Stimulated activated CD8-positive, alpha-beta memory T cell treated with anti-CD3 and anti-CD28 coated beads, Interleukin-7, amount 100 ng/mL, for 1 hour (primary cell): ENCODE measurements at places on chromosomes 5 and 9.

- DNase-seq = no peak
These were observed 6.3 kb downstream of the EDIL3 start for GRCh38 chr5:84378420-84378819.

DNA sequence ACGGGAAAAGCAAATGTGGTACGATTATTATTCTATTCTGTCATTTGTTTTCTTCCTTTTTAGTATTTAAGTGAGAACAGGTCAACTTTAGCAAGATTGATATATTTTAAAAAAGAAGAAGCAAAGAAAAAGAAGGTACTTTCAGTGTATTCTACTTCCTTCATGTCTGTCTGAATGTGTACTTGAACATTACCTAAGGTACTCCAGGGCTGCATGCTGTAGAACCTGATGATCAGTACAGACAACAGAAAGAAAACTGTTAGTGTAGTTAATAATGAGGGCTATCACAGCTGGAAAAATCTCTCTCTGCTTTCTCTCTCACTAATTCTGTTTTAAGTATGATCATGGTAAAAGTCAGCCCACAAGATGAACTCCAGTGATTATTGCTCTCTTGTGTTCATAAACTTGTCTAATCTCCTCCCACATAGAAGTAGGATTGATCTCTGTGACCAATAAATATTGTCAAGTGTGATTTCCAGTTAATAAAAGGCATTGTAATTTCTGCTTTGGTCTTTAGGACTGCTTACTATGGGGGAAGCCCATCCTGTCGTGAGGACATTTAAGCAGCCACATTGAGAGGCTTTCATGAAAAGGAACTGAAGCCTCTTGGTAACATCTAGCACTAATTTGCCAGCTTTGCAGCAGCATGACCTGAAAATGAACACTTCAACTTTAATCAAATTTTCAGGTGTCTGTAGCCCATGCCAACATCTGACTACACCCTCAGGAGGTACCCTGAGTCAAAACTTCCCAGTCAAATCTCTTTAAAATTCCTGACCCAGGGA is 864.0 kb upstream of the ACO1 start:
- no peak for DNase-seq

GRCh38 chr9:128242828-128243214 is 33.0 kb downstream of the GOLGA2 start:
- no peak for DNase-seq

DNA sequence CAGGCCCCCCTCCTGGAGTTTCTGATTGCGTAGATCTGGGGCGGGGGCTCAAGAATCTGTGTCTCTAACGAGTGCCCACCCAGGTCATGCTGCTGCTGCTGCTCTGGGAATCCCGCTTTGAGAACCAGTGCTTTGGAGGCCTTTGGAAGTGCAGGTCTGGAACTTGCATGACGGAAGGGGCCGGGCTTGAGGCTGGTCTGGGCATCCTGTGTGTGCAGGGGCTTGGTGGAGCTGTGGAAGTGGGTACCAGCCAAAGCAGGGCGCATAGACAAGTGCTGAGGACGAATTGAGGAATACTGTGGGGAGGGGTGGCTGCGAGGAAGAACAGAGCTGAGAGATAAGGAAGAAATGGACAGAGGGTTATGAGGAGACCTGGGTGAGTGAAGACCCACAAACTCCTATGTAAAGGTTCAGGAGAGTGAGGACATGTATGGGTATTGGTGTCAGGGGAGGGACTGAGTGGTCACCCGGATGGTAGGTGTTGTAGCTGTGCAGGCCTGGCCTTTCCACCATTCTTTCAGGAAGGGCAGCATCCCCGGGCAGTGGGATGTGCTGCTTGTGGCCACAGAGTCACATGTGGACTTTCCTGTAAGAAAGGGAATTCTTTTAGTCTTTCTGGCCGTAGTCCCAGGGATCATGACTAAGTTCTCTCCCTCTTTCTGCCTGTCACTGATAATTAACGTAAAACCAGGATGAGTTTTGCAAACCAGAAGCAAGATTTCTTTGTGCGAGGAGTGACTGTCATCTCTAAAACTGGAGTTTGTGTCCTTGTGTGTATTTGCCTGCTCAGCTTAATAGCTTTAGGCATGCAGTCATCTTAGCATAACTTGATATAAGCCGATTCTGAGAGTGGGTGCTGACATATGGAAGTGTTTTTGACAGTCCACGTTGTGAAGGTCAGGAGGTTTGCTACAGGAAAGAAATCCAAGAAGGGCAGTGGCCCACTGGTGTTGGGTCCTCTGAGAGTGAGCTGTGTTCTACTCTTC is 43.3 kb upstream of the TJP2 start:
- DNase-seq = no peak

- peak; percentile 27 for DNase-seq
These were observed 162.7 kb downstream of the C9orf50 start for GRCh38 chr9:129458155-129458661.

DNA sequence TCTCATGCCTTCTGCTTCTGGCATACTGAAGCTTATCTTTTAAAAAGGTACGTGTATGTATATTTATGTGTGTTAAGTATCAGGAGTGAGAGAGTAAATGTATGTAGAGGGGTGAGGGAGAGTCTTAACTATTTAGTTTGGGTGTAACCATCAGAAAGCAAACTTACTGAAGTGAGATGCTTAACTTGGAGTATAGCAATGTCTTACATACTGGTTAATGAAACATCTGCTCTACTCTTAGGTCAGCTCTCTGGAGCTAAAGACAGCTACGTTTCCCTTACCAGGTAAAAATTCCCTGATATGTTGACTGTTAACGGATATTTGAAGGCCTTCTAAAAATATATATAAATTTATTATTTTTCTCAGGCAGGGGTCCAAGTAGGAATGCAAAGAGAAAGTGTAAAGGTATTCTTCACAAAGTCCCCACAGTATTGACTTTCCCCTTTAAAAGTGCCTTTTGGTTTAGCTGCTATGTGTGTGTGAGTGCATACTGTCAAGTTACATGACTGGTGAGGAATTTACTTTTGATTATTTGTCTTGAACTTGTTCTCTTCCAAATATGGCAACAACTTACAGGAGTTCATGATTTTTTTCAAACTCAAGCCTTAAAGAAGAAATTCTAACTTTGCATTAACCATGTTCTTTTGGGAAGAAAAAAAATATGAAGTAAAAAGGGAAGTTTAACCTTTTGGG is 12.3 kb upstream of the C5orf24 start:
- DNase-seq = no peak

DNA sequence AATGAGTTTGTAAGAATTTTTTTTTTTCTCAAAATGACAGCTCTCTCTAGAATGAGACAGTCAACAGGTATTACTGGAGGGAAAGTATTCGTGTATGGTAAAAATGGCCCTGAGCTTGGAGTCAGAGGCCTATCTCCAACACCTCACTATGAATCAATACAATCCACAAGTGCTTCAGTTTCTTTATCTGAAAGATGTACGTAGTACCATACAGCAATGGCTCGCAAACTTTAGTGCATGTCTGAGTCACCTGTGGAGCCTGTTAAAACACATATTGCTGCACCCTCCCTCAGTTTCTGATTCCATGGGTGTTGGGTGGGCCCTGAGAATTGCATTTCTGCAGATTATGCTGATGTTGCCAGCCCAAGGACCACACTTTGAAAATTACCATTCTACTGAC is 44.6 kb downstream of the DMRT2 start:
- no peak for DNase-seq

DNA sequence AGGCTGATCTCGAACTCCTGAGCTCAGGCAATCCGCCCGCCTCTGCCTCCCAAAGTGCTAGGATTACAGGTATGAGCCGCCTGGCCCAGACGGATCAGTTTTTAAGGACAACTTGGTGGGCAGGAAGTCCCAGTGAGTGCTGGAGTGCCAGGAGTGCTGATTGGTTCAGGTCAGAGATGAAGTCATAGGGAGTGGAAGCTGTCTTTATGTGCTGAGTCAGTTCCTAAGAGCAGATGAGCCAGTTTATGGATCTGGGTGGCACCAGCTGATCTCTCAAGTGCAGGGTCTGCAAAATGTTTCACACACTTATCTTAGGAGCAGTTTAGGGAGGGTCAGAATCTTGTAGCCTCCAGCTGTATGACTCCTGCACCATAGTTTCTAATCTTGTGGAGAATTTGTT is 292.1 kb upstream of the ELAVL2 start:
- no peak for DNase-seq

DNA sequence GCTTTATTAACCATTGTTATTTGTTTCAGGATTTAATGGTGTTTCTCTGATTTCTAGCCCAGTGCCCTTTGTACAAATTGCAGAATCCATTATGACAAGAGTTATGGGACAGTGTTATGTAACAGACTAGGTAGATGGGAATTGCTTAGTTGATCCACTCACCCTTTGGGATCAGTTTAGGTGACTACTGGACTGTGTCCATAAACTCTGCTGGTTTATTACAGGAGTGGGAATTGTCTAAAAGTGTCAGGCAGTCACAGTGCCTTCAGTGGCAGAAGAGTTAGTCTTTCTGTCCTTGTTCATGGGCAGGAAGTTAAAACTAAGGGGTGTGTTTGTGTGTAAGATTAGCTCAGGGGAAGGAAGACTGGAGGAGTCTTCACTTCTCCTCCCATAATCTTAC is 29.3 kb downstream of the RCL1 start:
- DNase-seq = no peak

- DNase-seq = no peak
These were observed 1237.9 kb downstream of the CDH12 start for GRCh38 chr5:21615195-21615765.

GRCh38 chr9:2109069-2109650 is 94.0 kb downstream of the SMARCA2 start:
- DNase-seq = no peak

DNA sequence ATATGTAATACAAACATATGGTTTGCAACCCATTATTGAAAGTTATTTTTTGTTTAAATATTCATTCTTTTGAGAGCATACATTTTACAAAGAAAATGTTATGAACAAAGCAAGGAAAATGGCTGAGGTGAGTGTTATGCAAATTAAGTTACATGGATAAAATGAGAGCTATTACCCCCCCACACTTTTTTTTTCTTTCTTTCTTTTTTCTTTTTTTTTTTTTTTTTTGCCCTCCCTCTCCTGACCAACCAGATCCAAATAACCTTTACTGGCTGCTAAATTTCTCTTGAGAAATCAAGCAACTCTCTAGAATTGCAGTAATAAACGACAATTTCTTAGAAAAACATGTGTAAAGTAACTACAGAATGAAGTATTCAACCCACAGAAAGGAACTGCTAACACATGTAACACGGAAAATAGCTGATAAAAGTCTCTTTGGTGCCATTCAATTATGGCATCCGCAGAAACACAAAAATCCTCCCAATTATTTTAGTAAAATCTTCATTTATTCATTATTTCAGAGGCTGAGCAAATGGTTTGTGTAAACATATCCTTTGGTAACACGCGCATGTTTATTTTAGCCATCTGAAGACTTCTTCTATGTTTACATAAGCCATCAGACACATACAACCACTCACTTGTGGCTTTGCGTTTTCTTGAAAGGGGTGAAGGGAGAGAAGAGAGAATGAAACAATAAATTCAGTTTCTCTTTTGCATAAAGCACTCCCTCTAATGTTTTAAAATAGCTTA is 216.1 kb downstream of the NFIB start:
- no peak for DNase-seq

- DNase-seq = no peak
These were observed 114.1 kb downstream of the SPOCK1 start for GRCh38 chr5:137385064-137385463.

DNA sequence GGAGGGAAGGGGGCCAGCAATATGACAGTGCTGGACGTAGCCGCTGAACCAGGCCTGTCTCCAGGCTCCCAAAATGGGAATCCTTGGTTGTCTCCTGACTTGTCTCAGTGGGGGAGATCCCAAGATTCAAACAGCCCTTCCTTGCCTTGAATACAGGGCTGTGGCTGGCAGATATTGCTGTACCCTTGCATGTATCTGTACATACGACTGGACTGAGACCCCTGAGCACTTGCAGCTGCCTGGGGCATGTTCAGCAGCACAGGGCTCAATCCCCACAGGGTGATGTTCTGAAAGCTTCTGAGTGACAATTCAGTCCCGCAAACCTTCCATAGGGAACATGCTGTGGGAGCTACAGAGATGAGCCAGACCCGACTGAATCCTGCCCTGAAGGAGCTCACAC is 13.3 kb downstream of the OR13J1 start:
- no peak for DNase-seq

DNA sequence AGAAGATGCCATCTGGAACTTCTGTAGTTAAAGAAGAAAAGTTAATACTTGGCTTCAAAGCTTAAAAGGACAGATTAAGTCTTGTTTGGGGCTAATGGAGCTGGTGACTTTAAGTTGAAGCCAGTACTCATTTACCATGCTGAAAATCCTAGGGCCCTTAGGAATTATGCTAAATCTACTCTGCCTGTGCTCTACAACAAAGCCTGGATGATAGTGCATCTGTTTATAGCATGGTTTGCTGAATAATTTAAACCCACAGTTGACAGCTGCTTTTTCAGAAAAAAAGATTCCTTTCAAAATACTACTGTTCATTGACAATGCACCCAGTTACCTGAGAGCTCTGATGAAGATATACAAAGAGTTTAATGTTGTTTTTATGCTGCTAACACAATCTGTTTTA is 393.5 kb downstream of the MAT2B start:
- no peak for DNase-seq

DNA sequence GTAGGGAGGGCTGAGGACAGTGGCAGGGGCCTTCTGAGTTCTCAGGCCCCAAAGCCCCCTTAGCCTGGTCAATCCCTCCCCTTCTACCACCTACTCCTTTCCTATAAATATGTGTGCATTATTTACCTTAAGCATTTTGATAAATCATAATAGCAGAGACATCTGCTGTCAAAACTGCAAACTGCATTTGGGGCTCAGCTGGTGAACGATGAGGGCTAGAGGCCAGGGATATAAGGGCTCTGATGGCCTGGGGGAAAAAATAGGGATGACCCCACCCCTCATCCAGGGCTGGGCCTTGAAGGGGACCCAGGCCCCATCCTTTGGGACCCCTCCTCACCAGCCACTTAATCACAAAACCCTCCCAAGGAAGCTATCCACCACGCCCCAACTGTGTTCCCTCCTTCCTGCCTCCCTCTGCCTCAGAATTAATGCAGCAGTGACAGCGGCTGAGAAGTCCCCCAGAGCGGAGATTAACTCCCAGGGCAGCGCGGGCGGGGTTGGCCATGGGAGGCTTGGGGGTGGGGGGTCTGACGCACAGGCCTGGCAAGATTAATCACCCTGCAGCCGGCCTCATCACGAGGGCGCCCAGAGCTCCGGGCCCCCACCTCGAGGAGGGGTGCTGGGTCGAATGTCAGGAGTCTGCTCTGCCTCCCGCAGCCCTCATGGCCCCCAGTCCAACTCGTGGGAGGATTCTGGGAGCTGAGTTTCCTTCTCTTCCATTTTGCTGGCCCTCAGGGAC is 42.1 kb downstream of the CXXC5 start:
- DNase-seq = no peak

GRCh38 chr5:91839721-91840120 is 456.6 kb upstream of the ARRDC3 start:
- no peak for DNase-seq

DNA sequence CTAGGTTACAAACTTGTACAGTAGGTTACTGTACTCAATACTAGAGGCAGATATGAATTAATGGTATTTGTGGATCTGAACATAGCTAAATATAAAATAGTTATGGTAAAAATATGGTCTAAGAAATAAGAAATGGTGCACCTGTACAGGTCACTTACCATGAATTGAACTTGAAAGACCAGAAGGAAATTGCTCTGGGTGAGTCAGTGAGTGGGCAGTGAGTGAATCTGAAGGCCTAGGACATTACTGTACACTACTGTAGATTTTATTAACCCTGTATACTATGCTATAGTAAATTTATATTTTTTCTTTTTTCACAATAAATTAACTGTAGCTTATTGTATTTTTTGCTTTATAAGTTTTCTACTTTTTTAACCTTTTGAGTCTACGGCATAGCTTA is 1020.4 kb downstream of the CDH18 start:
- no peak for DNase-seq
